Stimulated activated CD4-positive, alpha-beta T cell treated with anti-CD3 and anti-CD28 coated beads, TNF-alpha, amount 100 ng/mL, for 1 hour (primary cell): ENCODE measurements at places on chromosomes 1 and 21.

- no peak for DNase-seq
Observed at GRCh38 chr1:223083831-223084230, 59.2 kb downstream of the TLR5 start.

DNA sequence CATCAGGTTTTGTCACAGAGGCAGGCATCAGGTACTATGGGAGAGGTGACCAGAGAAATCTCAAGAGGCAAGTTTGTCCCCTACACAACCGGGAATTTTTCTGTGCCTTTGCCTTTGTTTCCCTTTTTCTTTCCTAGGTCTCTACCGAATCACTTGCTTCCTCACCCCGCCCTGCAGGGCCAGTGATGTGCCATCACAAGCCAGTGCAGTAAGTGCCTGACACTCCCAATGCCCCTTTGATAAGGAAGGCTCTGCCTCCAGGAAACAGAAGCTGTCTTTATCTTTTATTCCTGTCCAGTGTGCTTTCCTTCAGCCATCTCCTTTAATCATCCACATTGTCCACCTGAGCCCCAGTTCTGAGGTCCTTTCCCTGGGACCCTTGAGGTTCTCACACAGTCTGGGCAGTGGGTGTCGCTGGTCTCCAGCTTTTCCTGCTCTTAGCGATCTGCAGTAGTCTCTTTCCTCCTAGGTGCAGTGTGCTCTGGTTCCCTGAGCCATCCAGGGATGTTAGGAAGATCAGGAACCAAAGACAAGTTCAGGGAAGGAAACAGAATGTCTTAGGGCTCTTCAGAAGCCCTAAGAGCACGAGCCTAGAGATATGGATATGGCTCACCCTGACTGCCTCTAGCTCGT, 36.6 kb downstream of the GJA5 start:
- no peak for DNase-seq

- no peak for DNase-seq
Observed at GRCh38 chr1:4140821-4141220, 240.7 kb upstream of the C1orf174 start.

DNA sequence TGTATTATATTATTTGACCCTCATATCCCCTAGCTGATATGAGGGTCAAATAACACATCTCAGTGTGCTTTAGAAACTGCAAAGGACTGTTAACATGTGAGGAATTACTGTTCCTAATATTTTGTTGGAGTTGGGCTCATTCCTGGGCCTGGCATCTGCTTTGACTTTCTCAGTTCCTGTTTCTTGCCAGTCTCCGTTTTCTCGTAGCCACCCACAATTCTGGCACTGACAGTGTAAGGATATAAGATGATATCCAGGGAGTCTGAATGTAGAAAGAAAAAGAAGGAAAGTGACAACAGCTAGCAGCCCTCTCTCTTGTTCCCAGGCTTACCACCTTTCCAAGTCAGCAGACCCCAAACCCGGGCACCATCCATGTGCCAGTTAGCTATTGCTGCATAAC, 54.4 kb upstream of the SCMH1 start:
- DNase-seq: no peak

GRCh38 chr21:35256468-35256988, 207.4 kb upstream of the RUNX1 start:
- no peak for DNase-seq

- DNase-seq: no peak
Observed at GRCh38 chr1:230327892-230328284, 98.2 kb downstream of the PGBD5 start.

DNA sequence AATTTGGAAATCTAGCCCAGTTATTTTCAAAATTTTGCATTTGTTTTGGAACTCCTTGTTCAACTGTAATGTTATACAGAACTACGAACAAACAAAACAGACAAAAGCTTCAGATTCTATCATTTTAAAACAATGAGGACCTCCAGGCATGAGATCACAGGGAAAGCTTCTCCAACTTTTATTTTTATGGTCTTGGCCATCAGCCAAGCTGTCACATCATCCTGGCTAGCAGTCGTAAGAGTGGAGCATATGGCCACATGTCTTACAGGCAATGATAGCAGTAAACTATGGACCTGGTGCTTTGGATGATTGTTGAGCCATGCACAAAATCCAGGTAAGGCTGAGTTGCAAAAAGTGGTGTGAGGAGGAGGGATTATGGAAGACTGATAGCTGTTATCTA, 299.6 kb downstream of the LMX1A start:
- no peak for DNase-seq

GRCh38 chr1:37811027-37811655, 3.1 kb upstream of the YRDC start:
- peak; percentile 50 for DNase-seq

DNA sequence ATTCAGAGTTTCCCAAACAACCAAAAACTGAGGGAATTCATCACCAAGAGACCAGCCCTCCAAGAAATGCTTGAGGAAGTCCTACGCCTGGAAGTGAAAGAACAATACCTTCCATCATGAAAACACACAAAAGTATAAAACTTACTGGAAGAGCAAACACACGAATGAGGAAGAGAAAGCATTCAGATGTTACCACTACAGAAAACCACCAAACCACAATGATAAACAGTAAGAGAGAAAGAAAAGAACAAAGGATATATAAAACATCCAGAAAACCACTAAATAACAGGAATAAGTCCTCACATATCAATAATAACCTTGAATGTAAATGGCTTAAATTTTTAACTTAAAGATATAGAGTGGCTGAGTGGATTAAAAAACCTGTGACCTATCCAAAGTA, 58.5 kb upstream of the BCL10 start:
- DNase-seq: no peak

GRCh38 chr1:227805606-227806197, 9.8 kb upstream of the PRSS38 start:
- DNase-seq: no peak

GRCh38 chr1:79524126-79524525, 517.6 kb upstream of the ADGRL4 start:
- DNase-seq: no peak

DNA sequence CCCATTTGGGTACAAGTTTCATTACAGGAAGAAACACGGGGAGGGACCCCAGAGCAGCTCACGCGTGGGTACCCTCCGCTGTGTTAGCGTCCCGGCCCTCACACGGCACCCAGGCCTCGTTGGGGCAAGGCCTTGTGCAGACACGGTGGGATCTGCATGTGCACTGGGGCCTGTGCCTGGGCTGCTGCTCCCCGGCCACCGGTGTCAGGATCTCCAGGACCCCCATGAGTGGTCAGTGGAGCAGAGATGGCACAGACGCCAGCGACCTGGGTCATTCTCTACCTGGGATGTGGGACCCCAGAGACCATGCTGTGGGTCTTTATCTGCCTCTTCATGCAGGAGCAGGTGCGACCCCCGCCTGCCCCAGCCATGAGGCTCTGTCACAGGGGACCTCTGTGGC, 5.4 kb upstream of the SAMD11 start:
- DNase-seq: no peak

- no peak for DNase-seq
Observed at GRCh38 chr1:239819096-239819495, 272.6 kb upstream of the FMN2 start.

- DNase-seq: no peak
Observed at GRCh38 chr1:81458186-81458585, 342.5 kb upstream of the ADGRL2 start.
